Astrocyte of the spinal cord (primary cell): ENCODE measurements at places on chromosomes 5 and 9.
A peak's percentile ranks its signal among the peaks of the same experiment; 100 is the strongest.

DNA sequence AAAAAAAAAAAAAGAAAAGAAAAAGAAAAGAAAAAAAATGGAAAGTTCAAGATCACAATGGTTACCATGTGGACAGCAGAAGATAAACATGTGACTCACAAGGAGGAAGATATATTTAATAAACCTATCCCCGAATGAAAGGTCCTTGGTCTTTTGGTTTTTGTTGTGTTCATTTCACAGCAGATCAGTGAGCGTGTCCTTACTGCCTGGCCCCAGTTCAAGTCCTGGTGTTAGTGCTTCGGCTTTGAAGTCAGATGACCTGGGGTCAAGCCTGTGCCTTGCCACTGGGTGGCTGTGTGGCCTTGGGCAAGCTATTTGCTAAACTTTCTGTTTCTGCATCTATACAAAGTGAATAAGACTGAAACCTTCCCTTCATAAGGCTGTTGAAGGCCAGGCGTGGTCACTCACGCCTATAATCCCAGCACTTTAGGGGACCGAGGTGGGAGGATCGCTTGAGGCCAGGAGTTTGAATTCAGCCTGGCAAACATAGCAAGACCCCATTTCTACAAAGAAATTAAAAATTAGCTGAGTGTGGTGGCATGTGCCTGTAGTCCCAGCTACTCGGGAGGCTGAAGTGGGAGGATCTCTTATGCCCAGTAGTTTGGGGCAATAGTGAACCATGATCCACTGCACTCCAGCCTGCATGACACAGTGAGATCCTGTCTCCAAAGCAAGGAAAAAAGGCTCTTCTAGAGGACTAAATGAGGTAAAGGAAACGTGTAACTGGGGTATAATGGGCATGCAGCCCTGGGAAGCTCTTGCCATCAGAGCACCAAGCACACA, 94.5 kb upstream of the SPATA31D4 start:
- peak; percentile 53 for DNase-seq

GRCh38 chr9:113858282-113858681, 17.8 kb upstream of the ZNF618 start:
- DNase-seq, result no peak

DNA sequence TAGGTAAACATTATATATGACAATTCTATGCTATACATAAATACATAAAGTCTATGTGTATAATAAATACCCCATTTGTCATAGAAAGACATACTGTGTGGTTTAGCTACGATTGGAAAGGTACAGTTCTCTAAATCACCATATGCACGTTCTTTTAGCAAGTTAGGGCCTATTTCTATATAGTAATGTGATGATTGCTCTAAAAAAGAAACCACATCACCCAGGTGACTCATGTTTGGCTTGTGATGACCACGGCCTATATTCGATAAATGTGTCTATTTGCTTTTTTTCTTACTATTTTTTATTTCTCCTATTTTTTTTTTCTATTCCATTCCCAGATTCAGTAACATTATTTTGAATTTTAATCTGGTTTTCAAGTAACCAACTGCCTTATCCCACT, 34.7 kb downstream of the RETREG1 start:
- DNase-seq, result no peak

DNA sequence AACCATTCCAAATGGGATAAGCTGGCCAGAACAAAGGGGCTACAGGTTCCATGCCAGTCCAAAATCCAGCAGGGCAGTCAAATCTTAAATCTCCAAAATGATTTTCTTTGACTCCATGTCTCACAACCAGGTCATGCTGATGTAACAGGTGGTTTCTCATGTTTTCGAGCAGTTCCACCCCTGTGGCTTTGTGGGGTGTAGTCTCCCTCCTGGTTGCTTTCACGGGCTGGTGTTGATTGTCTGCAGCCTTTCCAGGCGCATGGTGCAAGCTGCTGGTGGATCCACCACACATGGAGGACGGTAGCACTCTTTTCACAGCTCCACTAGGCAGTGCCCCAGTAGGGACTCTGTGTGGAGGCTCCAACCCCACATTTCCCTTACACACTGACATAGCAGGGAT, 425.5 kb upstream of the FTMT start:
- no peak for DNase-seq

GRCh38 chr9:123225374-123225813, 43.0 kb downstream of the STRBP start:
- DNase-seq, result peak; percentile 72
